ENCODE measurements at places on chromosomes 11 and 22. TPM values are rescaled to one million over a fixed set of nuclear protein-coding genes. Genes with fewer than 3 reads are reported as not detected.

The OR56A1 gene
- not detected for total RNA-seq

The MIAT gene
- 0.78 TPM for total RNA-seq

The RIMBP3B gene
- total RNA-seq = 0.11 TPM

The RTN4R gene
- 1.9 TPM for total RNA-seq

The KDM4D gene
- 2.4 TPM for total RNA-seq

The NTM gene
- 8.7 TPM for total RNA-seq

The LRRC4C gene
- 6.9 TPM for total RNA-seq

The RAB6A gene
- total RNA-seq = 283 TPM

The TRIM49B gene
- not detected for total RNA-seq

The VSIG10L2 gene
- not detected for total RNA-seq

The C11orf24 gene
- 18.7 TPM for total RNA-seq

The ZNF214 gene
- 2.1 TPM for total RNA-seq

The LDHAL6A gene
- not detected for total RNA-seq

The IGSF9B gene
- 1.7 TPM for total RNA-seq
